Activated B cell treated with CpG ODN at 0.5 μM for 24 hours (primary cell): ENCODE measurements at places on chromosomes 16 and 17. TPM values are rescaled to one million over a fixed set of nuclear protein-coding genes. Genes with fewer than 3 reads are reported as not detected.

The PLLP gene
- not detected in 2 replicates for total RNA-seq

The IL4R gene
- 176 and 202 TPM in 2 replicates for total RNA-seq

The ABCC11 gene
- total RNA-seq, result not detected in 2 replicates

The CACNG5 gene
- total RNA-seq, result not detected in 2 replicates

The SMIM22 gene
- total RNA-seq, result not detected in 2 replicates

The CHST4 gene
- not detected in 2 replicates for total RNA-seq
